Testis (tissue), 5 donors: ENCODE measurements at places on chromosomes 6 and 20. TPM values are rescaled to one million over a fixed set of nuclear protein-coding genes. Genes with fewer than 3 reads are reported as not detected.

DNA sequence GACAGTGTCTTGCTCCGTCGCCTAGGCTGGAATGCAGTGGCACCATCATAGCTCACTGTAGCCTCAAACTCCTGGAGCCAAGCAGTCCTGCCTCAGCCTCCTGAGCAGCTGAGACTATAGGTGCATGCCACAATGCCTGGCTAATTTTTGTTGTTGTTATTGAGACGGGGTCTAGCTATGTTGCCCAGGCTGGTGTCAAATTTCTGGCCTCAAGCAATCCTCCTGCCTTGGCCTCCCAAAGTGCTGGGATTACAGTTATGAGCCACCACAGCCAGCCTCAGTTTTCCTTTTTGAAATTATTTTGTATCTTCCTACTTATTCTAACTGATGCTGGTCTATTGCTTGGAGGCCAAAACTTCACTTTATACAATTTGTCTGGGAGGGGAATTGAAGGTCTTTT lies 436.1 kb downstream of the UTRN start:
- no peak for DNase-seq

DNA sequence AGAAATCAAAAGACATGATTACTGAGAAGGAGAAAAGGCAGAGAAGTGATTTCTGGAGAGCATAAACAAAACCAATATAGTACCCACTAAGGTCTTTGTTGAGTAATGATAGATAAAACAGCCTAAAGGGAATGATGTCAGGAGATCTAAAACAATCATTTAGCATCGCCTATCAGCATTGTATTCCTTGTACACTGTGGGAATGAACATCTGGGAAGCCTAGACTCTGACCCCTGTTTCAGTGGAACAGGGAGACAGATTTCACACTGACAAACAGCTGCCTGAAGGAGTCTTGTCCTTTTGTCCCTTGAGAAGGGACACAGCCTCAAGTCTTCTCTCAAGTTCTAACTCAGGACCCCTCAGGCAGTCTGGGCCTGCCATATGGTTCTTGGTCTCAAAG lies 1.7 kb downstream of the ASIP start:
- no peak for DNase-seq

DNA sequence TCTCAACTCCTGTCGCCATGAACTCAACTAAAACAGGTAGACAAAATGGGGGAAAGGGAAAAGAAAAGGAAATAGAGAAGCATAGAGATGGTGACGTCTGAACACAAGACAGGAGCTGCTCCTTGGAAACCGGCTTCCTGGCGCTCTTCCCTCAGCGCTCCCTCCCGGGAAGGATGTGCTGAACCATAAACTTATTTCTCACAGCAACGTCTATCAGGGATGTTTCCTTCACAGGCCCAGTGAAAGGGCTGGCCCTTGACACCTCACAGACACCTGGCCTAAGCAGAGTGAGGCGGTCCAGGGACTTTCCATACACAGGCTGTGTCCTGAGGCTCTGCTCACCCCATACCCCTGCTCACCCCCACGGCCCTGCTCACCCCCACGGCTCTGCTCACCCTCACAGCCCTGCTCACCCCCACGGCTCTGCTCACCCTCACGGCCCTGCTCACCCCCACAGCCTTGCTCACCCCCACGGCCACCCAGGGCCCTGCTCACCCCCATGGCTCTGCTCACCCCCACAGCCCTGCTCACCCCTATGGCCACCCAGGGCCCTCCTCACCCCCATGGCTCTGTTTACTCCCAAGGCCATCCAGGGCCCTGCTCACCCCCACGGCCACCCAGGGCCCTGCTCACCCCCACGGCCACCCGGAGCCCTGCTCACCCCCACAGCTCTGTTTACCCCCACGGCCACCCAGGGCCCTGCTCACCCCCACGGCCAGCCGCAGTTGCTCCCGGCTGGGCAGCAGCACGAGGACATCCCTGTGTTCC lies 653 bp downstream of the FRMD1 start:
- DNase-seq = peak; percentile 30

GRCh38 chr6:134920422-134920821 lies 29.5 kb downstream of the ALDH8A1 start:
- DNase-seq = no peak

- DNase-seq = no peak
Measured at GRCh38 chr6:65259982-65260381, 447.0 kb downstream of the EYS start.

- DNase-seq = no peak
Measured at GRCh38 chr6:132751306-132751705, 6.4 kb downstream of the VNN2 start.

The MPIG6B gene
- 0.94 TPM for total RNA-seq

The SPATA25 gene
- 14.9 TPM for total RNA-seq
